ENCODE measurements at places on chromosomes 7 and 10.

GRCh38 chr7:44511863-44512468 lies 21.5 kb upstream of the NUDCD3 start:
- no peak for DNase-seq

DNA sequence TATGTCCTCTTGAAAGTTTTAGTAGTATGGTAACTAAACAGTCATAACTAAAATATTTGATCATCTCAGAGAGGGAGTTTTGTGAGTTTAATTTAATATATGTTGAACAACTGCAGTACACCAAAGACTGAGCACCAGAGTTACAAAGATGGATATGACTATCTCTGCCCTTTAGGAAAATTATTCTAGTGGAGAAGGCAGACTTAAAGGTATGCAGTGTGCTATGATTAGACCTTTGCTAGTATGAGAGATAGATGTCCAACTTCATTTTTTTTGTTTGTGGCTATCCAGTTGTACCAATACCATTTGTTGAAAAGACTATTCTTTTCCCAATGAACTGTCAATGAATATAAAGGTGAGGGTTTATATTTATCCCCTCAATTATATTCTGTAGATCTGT lies 33.4 kb downstream of the AKAP9 start:
- no peak for DNase-seq

GRCh38 chr10:11901833-11902475 lies 78.8 kb downstream of the PROSER2 start:
- DNase-seq = no peak

GRCh38 chr10:23171232-23171876 lies 20.8 kb upstream of the PTF1A start:
- DNase-seq = no peak

DNA sequence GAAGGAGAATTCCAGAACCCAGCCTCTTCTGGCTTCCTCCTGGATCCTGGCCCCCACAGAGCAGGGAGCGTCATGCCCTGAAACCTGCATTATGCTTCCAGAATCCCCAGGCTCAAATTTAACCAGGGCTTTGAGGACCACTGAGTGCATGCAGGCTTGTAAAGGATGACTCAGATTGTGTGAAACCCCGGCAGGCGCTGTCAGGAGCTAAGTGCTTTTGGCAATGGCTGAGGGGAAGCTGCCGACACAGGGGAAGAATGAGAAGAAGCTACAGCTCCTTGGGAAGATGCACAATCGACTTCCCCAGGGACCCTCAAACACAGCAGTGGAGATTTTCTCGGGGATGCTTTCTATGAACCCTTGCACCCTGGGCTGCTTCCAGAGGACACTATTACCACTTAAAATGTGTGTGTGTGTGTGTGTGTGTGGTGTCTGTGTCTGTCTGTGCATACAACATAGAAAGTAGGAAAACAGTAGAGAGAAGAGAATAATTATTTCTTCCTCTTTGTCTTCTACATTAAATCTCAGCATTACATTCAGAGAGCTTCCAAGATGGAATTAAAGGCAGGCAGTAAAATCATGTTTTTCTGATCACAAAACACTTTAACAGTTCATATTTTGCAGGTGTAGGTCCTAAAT lies 183.5 kb upstream of the INHBA start:
- DNase-seq = no peak

DNA sequence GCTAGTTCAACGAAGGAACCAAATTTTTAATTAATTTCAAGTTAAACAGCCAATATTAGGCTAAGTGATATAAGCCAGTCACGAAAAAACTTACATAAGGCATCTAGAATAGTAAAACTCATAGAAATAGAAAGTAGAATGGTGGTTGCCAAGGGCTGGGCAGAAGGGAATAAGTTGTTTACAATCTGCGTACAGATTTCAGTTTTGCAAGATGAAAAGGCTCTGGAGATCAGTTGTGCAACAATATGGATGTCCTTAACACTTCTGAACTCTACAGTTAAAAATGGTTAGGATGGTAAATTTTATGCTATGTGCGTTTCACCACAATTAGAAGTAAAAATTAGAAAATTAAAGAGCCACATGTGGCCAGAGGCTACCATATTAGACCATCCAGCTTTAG lies 13.3 kb downstream of the SCRN1 start:
- DNase-seq = no peak

DNA sequence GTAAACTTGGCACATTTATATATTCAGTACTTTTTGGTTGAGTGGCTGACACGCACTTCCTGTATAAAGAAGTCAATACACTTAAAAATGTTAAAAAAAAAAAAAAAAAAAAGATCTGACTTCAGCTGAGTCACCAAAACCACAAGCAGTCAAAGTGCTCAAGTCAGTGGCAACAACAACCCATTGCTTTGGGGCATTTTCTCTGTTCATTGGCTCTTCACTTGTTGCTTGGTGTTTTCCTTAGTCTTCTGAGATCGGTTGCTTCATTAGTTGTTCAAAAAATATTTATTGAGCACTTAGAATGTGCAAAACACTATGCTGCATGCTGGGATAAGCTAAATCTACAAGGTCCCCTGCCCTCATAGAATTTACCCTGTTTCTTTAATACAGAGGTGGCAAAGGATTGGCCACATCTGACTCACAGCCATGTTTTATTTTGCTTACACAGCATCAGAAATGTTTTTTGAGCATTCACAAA lies 63.7 kb downstream of the ZNRF2 start:
- DNase-seq = no peak

DNA sequence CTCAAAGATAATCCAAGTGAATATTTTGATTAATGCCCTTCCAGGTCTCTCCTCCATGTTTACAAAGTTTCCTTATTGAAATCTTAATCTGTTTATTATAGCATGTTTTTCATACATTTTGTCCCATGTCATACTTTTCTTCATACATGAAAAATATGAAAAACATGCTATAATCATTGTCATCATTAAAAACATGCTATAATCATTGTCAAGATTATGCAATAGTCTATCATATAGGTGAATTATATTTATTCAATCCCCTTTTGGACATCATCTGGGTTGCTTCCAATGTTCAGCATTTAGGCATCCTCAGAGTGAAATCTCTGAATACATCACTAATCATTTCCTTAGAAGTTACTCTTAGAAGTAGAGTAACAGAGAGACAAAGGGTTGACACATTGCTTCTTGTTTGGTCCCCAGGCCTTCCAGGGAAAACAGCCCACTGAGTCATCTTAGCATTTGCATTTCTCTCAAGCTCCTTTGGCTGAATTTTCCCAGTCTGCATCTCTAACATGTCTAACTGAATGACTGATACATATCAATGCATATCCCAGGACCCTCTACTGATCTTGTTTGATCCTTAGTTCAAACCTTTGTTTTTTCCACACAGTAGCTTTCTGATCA lies 87.0 kb downstream of the SGMS1 start:
- no peak for DNase-seq

- DNase-seq = no peak
Measured at GRCh38 chr7:1704811-1705738, 35.0 kb downstream of the ELFN1 start.

- DNase-seq = no peak
Measured at GRCh38 chr7:121620953-121621606, 225.0 kb upstream of the FAM3C start.

DNA sequence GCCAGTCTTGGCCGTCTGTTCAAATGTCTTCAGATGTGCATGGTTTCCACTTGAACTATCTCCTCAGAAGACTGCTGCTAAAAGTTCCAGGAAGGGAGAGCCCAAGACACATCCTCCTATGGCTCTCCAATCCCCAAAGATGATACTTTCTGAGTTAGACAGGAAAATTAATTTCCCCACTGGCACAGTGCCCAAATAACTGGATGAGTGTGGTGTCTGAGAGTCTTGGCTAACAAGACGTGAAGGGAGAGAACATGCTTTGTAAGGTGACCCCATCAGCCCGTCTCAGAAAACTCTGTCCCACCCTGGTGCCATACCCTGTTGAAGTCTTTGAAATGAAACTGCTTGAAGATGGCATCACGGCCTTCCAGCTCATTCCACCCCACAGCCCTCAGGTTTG lies 2.9 kb downstream of the PCBD1 start:
- no peak for DNase-seq

GRCh38 chr7:82723411-82723810 lies 279.8 kb upstream of the CACNA2D1 start:
- DNase-seq = no peak

GRCh38 chr10:47023237-47024045 lies 112.2 kb downstream of the PTPN20 start:
- no peak for DNase-seq

DNA sequence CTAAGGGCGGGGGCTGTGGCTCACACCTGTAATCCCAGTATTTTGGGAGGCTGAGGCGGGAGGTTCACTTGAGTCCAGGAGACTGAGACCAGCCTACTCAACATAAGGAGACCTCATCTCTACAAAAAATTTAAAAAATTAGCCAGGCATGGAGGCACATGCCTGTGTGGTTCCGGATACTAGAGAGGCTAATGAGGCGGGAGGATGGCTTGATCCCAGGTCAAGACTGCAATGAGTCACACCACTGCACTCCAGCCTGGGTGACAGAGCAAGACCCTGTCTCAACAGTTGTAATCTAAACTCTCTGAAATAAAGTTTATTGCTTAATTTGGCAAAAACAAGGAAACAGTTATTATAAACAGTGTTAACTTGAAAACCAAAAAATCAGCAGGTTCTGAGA lies 123.3 kb downstream of the USP6NL start:
- DNase-seq = no peak

DNA sequence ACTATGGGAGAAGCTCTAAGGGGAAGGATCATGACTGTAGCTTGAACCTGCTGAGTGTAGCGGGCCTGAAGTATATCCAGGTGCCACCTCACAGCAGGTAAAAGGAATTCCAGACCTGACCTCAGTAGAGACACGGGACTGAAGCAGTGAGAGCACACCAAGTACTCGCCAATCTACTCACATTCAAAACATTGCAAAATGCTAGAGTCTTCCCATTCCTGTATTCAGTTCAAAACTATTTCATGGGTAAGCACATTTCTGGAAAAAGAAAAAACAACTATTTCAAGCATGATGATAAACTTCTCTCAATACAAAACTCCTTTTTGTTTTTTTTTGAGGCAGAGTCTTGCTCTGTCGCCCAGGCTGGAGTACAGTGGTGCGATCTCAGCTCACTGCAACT lies 121.9 kb upstream of the AUTS2 start:
- DNase-seq = no peak

DNA sequence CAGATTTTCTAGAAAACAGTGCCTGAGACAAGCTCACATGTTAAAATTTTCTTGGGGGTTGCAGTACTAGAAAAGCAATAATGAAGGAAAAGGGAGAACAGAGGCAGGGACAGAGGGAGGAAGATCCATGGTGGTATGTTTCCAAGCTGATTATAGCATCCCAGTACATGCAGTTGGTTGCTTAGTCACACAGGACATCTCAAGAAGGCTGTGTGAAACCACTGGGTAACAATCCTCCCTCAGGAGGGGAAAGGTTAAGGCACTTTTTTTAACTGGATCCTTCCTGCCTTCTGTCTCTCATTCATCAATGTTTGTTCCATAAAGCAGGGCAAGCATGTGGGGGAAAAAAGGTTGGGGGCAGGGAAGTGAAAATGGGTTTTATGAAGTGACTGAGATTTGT lies 6.1 kb upstream of the IMMP2L start:
- DNase-seq = no peak

GRCh38 chr7:158827411-158828132 lies 1.7 kb downstream of the ESYT2 start:
- DNase-seq = no peak

GRCh38 chr10:26214004-26214403 lies 2.6 kb upstream of the GAD2 start:
- no peak for DNase-seq

GRCh38 chr7:74709880-74710671 lies 52.6 kb downstream of the GTF2I start:
- DNase-seq = no peak

DNA sequence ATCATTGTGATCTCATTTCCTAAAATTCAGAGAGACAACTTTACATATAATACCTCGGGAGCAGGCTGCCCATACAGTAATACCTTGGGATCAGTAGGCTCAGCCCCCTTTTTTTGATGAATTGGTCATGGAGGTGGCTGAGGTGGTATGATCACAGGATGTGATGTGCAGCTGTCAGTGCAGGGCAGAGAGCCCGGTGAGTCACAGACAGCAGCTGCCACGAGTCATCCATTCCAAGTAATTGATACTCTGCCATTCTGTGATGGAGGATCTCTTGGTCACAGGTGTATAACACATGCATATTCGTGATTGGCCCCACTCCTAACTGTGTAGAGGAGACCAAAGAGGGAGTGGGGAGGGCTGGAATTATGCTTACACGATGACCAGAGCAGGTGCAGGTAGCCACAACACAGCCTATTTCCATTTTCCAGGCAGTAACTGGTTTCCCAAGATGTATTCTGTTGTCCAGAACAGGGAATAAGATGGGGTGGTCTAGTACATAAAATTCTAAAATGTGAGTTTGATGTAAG lies 14.1 kb downstream of the NRCAM start:
- DNase-seq = peak; percentile 48

DNA sequence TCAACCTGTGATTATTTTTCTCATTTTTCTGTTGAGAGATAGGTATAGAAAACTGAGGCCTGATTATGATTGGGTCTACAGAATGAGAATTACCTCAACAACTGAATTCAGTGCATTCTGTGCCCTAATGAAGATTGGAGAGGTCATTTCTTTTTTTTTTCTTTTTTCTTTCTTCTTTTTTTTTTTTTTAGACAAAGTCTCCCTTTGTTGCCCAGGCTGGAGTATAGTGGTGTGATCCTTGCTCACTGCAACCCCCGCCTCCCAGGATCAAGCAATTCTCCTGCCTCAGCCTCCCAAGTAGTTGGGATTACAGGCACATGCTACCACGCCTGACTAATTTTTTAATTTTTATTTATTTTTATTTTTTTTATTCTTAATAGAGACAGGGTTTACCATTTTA lies 95.0 kb upstream of the ARMC3 start:
- DNase-seq = no peak

DNA sequence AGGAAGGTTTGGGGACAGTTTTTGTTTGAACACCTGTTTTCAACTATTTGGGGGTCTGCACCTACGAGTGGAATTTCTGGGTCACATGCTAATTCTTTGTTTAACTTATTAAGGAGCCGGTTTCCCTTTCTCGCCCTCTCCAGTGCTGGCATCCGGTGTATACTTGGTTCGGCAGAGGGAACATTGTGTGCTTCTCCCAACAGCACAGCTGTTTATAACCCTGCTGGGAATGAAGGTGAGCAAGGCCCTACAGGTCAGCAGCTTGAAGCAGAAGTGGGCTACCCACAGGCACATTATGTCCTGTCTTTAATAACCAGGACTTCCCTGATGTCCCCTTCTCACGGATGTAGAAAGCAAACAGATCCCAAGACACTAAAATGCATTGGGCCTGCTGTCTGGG lies 87.5 kb upstream of the PDCD4 start:
- DNase-seq = no peak

GRCh38 chr7:40918701-40919271 lies 784.0 kb downstream of the SUGCT start:
- no peak for DNase-seq

DNA sequence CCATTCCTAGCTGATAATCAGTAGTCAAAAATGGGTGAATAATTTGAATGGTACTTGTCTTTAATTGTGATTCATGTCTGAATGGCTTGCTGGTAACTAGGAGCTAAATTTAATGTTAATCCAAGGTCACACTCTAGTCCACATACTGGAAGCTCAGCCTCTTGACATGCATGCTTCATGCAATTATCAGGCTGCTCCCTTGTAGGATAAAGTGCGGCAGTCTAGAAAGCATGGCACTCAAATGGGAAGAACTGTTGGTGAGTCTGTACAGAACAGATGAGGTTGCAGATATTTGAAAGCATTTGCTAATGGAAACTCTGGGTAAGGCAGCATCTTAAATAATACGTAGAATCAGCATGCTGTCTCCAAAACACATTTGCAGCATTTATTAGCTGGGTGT lies 499.4 kb downstream of the AUTS2 start:
- no peak for DNase-seq

All from stimulated activated CD8-positive, alpha-beta memory T cell treated with anti-CD3 and anti-CD28 coated beads, Interleukin-7, amount 100 ng/mL, for 48 hours (primary cell).